ENCODE measurements at places on chromosomes 7 and 10.

DNA sequence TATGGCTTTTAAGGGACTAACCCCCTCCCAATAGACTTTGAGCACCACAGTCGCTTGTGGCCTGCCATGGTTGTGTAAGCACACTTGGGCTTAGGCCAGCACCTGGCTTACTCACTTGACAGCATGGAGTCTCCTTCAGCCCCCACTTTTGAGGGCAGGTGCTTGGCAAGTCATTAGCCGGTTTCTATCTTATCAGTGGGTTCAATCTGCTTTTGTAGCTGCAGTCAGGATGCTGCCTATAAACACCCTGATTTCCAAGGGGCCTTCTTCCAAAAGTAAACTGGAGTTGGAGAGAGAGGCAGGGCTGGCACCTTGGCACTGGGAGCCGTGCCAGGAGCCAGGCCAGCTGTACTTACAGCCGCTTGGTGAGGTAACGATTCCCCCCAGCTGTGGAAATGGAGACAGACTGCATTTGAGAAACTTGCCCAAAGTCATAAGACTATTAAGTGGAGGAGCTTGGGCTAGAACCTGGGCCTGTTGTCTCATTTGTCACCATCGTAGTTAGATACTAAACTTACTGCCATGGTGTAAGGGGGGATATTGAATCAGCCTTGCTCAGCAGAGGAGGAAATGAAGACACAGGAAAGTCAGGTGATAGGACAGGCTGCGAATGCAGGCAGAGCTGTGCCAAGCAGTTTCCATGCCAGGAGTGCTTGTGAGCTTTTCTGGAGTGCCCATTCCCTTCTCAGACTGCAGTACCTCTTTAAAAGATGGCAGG is 92.2 kb upstream of the EFCAB10 start:
- no peak for DNase-seq

DNA sequence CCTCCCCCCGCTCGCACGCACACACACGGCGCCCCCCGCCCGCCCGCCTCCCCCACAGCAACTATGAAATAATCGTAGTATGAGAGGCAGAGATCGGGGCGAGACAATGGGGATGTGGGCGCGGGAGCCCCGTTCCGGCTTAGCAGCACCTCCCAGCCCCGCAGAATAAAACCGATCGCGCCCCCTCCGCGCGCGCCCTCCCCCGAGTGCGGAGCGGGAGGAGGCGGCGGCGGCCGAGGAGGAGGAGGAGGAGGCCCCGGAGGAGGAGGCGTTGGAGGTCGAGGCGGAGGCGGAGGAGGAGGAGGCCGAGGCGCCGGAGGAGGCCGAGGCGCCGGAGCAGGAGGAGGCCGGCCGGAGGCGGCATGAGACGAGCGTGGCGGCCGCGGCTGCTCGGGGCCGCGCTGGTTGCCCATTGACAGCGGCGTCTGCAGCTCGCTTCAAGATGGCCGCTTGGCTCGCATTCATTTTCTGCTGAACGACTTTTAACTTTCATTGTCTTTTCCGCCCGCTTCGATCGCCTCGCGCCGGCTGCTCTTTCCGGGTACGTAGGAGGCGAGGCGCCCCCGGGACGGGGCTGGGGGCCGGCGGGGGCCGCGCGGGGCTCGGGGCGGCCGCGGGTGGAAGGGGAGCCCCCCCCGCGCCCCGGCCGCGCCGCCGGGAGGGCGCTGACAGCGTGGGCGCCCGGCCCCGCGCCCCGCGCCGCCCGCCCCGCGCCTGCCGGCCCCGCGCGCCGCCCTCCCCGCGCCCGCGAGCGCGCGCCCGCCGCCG is 441 bp downstream of the BMI1 start:
- DNase-seq: peak; percentile 57

GRCh38 chr10:58064714-58065528 is 202.8 kb downstream of the IPMK start:
- no peak for DNase-seq

GRCh38 chr7:29077176-29077575 is 69.2 kb downstream of the CPVL start:
- DNase-seq: no peak

GRCh38 chr10:90274721-90275468 is 573.5 kb downstream of the KIF20B start:
- DNase-seq: no peak

- DNase-seq: no peak
These were observed 428.6 kb downstream of the TCERG1L start for GRCh38 chr10:130882906-130883305.

GRCh38 chr10:4024027-4024426 is 239.0 kb upstream of the KLF6 start:
- no peak for DNase-seq

GRCh38 chr10:10772874-10773508 is 244.7 kb upstream of the CELF2 start:
- no peak for DNase-seq

GRCh38 chr7:144028547-144028946 is 20.2 kb upstream of the OR2A5 start:
- no peak for DNase-seq

DNA sequence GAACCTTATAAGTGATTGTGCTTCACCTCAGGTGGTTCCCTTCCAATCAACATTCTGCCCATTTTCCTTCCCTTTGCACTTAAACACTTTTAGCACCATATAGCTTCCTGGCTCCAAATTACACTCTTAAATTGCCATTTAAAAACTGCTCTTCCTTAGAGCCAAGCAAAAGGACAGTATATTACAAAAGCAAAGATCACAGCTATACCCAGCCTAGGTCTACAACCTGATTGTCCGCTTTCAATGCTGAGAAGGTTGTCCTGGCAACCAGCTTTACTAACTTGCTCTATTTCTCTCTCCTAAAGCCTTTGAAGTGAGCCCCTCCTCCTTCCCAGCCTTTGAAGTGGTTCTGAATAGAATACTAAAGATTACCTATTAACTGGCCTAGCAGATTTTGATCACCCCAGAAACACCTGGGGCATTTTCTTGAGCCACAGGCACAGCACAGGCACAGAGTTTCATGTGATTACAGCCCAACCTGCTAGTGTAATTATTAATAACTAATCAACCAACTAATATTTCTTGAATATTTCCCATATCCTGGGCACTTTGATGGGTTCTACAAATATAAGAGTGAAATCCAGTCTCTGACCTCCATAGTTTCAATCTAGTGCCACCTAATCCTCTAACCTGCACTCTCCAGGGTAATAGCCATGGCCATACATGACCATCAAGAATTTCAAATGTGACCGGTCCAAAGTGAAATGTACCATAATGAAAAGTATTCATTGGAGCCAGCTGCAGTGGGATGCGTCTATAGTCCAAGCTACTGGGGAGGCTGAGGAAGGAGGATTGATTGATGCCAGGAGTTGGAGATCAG is 63.6 kb upstream of the TRIM24 start:
- DNase-seq: no peak

DNA sequence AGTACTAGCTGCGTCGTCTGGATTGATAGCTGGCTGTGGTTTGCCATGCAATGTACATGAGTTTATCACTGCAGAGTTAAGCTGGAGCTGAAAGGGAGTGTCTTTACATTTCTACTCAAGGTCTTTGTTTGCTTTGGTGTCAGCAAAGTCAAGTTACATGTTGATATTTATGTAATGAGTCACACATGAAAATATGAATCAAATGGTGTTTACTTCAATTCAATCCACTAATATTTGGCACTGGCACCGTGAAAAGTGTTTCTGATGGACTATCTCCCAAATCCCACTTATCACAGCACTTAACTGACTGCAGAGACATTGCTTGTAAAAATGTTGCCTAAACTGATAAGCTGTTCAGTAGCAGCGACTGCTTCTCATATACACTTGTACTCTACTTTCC is 395.9 kb downstream of the TFEC start:
- no peak for DNase-seq

GRCh38 chr7:138892812-138893211 is 88.4 kb downstream of the KIAA1549 start:
- DNase-seq: no peak

GRCh38 chr7:149794661-149795060 is 21.3 kb upstream of the ZNF467 start:
- DNase-seq: no peak

GRCh38 chr10:59607970-59608369 is 101.7 kb downstream of the SLC16A9 start:
- DNase-seq: no peak

- no peak for DNase-seq
These were observed 226.9 kb downstream of the TNS3 start for GRCh38 chr7:47354831-47355541.

DNA sequence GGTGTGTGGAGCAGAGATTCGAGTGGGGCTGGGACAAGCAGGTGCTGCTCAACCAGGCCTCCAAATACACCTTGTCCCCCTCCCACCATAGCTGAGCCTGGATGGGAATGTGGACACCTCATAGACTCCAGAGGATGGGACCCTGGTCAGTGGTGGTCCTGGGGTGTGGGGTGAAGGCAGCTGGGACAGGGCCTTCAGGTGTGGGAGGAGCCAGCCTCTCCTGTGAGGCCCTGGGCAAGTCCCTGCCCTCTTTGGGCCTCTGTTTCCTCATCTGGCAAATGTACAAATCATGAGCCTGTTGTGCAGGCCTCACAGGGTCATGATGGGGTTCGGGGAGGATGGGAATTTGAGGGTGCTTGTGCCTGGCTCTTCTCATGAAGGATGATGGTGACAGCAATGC is 362.9 kb upstream of the NUPR2 start:
- DNase-seq: no peak

DNA sequence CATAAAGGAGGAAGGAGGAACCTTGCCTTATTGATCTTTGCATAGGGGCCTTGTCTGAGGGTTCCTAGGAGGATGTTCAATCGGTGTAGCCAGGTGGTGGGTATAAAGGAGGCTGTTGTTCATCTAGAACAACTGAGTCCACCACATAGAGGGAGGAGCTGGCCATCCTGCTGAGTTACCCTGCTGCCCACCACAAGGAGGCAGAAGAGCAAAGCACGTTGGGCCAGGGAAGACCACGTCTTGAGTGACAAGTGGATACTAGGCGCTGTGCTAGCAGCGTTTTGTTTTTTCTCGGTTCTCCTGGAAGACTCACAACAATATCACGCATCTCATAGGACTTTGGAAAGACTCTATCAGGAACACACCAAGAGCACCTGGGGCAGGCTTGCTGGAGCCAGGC is 20.0 kb downstream of the FOXI2 start:
- DNase-seq: no peak

GRCh38 chr7:124996778-124997177 is 67.2 kb upstream of the POT1 start:
- no peak for DNase-seq

- no peak for DNase-seq
These were observed 24.9 kb downstream of the RPS24 start for GRCh38 chr10:78058562-78058961.

- no peak for DNase-seq
These were observed 14.8 kb upstream of the ZMIZ2 start for GRCh38 chr7:44733708-44734481.

DNA sequence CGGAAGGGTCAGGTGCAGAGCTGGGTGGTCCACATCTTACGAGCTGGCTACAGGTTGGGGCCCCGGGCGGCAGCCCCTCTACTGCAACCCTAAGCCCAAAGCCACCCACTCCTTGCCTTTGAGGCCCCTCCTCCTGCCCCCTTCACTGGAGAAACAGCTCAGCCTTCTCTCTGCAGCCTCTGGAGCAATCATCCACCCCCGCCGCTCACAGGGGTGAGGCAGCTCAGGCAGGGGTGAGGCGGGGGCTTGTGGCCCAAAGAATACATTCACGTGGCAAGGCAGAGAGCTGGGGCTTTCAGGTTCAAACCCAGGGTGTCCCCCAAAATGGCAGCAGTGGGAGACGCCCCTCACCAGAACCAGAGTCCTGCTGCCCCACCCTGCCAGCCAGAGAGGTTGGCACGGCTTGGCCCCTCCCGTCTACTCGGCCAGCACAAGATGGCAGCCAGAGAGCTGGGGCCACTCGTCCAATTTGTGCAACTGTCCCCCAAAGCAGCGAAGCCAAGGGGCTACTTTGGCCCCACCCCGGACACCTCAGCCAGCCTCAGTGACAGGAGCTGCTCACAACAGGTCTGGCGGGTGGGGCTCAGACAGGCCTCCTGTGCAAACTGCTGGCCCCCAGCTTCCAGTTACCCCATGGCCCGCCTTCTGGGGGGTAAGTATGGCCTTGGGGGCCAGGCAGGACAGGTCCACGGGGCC is 7.2 kb downstream of the GNB2 start:
- no peak for DNase-seq

DNA sequence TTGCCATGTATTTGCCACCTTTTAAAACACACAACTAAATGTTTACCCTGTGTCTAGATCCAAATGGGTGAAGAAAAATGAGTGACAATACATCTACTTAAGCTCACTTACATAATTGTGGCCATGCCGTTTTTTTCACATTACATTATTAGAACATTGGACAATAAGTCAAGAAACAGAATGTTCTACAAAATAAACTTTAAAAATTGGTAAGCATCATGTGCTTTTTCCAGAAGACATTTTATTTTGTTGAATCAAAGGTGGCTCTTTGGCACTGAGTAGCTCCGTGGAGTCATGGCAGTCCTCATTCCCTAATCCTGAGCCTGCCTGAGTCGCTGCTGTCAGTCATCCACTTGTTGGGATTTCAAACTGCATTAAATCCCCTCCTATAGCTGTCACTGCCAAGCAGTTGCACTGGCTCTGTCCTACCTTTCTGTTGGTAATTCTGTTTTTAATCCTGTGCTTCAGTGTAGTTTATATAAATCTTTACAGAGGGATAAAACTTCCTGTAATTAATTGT is 32.3 kb downstream of the CAV1 start:
- DNase-seq: no peak

- peak; percentile 26 for DNase-seq
These were observed 85.7 kb downstream of the ANLN start for GRCh38 chr7:36475381-36475780.

DNA sequence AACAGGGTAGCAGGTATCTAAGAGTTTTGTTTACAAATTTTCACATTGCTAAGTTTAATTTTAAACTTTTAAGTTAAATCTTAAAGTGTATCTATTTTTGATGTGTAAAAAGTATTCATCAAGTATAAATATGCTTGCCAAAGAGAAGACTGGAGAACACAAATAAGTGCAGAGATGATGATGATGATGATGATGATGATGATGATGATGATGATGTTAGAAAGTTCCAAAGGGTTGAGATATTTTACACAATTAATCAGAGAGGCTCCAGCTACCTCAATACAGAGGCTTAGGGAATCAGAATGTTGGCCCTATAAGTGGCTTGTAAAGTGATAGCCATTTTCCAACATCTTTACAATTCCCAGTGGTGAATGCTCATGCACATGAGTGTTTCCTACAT is 209.0 kb upstream of the NPVF start:
- DNase-seq: no peak

- DNase-seq: no peak
These were observed 152.1 kb downstream of the ADAM12 start for GRCh38 chr10:126235979-126236851.
